RPMI7951 (cell line): ENCODE measurements at places on chromosomes 13 and 19. TPM values are rescaled to one million over a fixed set of nuclear protein-coding genes. Genes with fewer than 3 reads are reported as not detected.
A peak's percentile ranks its signal among the peaks of the same experiment; 100 is the strongest.

Gene MIR17HG
- 2.3 and 3.9 TPM in 2 replicates for total RNA-seq

Gene CEACAM7
- not detected in 2 replicates for total RNA-seq

Gene SYNGR4
- total RNA-seq: not detected in 2 replicates

Gene GFY
- not detected in 2 replicates for total RNA-seq

Gene HTR2A
- total RNA-seq: under 0.01 TPM in 1 of 2 replicates, not detected in the other

Gene C2CD4C
- total RNA-seq: not detected in 2 replicates

Gene XAB2
- total RNA-seq: 27.7 and 29.4 TPM in 2 replicates

Gene ETFB
- total RNA-seq: 158 and 206 TPM in 2 replicates

Gene CYP2A7
- not detected in 2 replicates for total RNA-seq

Gene NKPD1
- total RNA-seq: 0.12 and 0.20 TPM in 2 replicates

Gene ZNF616
- 7.8 and 8.0 TPM in 2 replicates for total RNA-seq

Gene INAFM1
- 1.8 and 1.9 TPM in 2 replicates for total RNA-seq

Gene CERS1
- 0.12 and 1.4 TPM in 2 replicates for total RNA-seq

Gene OXGR1
- total RNA-seq: 0.24 and 1.4 TPM in 2 replicates

GRCh38 chr19:11378319-11379189 is 4.1 kb downstream of the SWSAP1 start:
- DNase-seq: peak; percentile 83

DNA sequence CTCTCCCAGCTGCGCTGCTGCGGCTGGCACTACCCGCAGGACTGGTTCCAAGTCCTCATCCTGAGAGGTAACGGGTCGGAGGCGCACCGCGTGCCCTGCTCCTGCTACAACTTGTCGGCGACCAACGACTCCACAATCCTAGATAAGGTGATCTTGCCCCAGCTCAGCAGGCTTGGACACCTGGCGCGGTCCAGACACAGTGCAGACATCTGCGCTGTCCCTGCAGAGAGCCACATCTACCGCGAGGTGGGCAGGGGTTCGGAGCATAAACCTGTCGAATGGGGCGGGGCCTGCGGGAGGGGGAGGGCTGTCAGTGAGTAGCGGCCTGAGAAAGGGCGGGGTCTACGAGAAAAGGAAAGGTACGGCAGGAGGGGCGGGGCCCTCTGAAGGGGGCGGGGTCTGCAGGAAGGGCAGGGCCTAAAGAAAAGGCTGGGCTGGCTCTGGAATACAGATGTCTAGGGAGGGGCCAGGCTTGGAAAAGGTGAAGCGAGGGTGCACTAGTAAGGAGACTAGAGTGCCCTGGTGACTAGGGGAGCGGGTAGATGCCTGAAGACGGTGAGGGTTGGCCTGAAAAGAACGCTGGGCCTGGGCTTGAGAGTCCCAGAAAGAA is 3.6 kb downstream of the CD37 start:
- DNase-seq: no peak

DNA sequence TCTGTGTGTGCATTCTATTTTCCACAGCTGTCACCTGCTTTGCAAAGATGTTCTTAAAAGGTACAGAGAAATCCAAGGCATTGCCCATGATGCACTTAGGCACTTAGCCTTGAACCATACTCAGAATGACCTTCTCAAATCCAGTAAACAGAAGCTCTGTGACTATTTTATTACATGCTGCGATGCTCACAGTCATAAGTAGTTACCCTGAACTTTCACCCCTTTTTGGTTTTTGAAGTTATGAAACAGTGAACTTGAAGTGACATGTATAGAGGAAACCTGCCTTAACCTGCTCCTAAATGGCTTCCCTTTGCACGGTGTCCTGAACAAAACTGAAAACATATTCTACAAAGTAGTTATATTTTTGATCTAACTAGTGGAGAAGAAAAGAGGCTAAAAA is 100.4 kb downstream of the SLC10A2 start:
- DNase-seq: no peak

DNA sequence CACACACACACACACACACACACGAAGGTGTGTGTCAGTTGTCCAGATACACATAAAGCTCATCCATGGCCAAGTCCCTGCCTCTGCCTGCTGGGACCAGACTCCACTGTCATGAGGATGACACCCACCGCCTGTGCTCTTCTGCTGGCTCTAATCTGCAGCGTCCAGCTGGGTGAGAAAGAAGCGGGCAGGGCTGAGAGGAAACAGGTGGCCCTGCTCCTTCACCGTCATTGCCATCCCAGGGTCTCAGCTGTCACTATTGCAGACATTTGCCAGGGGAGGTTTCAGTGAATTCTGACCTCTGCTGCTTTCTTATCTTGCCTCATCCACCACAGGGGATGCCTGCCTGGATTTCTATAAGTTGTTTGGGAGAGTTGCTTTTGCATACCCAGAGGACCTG is 31.4 kb downstream of the SCGB2B2 start:
- DNase-seq: no peak

- DNase-seq: no peak
Observed at GRCh38 chr13:52664272-52664671, 11.6 kb downstream of the SUGT1 start.

GRCh38 chr13:98348466-98349200 is 171.6 kb upstream of the RNF113B start:
- no peak for DNase-seq

GRCh38 chr13:50107205-50107604 is 92.0 kb downstream of the KCNRG start:
- no peak for DNase-seq

GRCh38 chr19:33098055-33098534 is 17.1 kb downstream of the GPATCH1 start:
- DNase-seq: peak; percentile 12

DNA sequence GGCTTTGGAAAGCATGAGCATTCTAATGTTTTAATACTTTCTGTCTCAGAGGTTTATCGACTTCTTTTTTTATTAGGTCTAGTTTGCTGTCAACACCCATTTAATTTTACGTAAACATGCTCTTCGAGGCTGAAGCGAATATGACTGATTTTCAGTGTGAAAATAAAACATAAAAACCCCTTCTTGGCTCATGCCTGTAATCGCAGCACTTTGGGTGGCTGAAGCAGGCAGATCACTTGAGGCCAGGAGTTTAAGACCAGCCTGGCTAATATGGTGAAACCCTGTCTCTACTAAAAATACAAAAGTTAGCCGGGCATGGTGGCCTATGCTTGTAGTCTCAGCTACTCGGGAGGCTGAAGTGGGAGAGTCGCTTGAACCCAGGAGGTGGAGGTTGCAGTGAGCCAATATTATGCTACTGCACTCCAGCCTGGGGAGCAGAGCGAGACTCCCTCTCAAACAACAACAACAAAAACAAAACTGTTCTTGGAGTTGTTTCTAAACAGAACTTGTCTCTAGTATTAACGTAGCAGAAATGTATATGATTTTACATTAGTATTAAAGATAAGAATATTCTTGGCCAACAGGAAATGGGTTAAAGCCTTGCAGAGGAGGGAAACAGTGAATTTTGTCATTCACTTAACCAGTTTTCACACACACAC is 7.1 kb upstream of the IGFL3 start:
- no peak for DNase-seq

GRCh38 chr19:18112989-18113478 is 15.5 kb downstream of the MAST3 start:
- DNase-seq: peak; percentile 71

DNA sequence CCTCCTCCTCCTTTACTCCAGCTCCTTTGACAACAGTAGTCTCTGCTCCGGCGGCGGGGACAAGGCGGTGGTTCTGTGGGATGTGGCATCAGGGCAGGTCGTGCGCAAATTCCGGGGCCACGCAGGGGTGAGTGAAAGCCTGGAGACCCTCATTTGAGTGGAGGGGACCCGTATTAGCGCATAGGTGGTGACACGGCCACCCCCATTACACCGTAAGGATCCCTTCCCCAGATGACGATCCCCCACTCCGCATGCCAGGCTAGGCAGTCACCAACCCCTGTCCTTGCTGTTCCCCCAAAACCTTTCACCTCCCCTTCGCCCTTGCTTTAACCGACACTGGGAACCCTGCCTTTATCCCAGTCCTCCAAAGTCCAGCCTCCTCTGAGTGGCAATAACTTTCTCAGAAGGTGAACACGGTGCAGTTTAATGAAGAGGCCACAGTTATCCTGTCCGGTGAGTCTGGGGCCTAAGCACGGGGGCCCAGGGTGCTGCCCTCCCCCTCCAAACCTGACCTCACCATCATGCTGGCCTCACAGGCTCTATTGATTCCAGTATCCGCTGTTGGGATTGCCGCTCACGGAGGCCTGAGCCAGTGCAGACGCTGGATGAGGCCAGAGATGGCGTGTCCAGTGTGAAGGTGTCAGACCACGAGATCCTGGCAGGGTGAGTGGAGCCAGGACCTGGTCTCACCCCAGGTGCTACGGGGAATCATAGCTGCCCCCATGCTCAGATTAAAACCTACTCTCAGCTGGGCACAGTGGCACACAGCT is 3.7 kb downstream of the WDR83 start:
- DNase-seq: no peak

- no peak for DNase-seq
Observed at GRCh38 chr19:2186071-2186846, 22.5 kb downstream of the DOT1L start.

DNA sequence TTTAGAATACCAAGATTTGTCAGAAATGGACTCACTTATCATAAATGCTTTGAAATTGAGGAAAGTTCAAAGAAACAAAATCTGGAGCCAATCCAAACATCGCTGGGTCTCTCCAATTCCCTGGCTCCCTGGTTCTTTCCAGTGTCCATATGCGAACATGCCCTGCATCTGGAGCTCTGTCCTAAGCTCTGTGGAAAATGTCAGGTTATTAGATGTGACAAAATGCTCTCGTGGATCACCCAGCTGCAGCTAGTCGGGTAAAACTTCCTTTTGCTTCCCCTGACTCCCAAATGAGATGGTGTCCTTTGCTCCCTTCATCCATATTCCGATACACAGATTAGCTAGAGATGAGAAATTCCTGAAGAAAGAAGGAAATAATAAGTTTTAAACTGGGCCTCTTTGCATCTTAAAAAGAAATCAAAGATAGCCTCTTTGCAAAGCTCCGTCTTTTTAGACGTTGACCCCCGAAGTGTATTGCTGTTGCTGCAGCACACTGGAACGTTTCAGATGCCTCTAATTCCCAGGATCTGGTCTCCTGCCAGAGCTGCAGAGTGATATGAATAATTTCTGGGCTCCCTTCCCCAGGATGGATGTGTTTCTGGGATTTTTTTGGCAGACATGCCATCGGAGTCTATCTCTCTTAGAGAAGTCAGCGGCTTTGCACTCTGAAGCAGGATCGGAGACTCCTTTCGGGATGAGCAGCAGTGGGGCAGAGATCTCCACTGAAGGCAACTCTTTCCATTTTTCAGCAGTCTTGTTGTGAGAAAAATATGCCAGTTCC is 102.9 kb downstream of the TEX26 start:
- no peak for DNase-seq

GRCh38 chr19:30254158-30254557 is 118.0 kb upstream of the ZNF536 start:
- no peak for DNase-seq

DNA sequence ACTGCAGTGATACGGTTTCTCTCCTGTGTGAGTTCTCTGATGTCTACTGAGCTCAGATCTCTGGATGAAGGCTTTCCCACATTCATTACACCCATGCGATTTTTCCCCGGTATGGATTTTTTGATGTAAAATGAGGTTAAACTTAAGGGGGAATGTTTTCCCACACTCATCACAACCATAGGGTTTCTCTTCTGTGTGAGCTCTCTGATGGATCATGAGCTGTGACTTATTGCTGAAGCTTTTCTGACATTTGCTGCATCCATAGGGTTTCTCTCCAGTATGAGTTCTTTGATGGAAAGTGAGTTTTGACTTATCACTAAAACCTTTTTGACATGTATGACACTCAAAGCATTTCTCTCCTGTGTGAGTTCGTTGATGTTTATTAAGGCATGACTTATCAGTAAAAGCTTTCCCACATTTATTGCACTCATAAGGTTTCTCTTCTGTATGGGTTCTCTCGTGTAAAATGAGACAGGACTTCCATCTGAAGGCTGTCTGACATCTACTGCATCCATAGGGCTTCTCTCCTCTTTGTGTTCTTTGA is 10.6 kb upstream of the ZNF649 start:
- no peak for DNase-seq

DNA sequence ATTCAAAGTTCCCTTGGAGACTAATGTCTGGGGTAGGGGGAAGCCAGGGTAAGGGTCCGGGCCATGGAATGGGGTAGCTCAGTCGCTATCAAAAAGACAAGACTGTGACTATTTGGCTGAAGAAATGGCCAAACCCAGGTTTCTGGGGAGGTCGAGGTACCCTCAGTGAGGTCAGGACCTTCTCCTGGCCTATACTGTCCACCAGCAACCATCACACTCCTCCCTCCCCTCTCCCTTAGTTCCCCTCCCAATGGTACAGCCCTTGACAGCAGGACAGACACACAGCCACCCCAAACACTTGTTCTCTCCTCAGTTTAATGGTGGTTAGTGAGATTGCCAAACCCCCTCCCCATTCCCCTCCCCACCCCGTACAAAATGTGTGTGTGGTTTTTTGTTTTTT is 2.6 kb upstream of the ZNF428 start:
- DNase-seq: no peak

- DNase-seq: no peak
Observed at GRCh38 chr13:91232716-91233115, 114.8 kb upstream of the MIR17HG start.

DNA sequence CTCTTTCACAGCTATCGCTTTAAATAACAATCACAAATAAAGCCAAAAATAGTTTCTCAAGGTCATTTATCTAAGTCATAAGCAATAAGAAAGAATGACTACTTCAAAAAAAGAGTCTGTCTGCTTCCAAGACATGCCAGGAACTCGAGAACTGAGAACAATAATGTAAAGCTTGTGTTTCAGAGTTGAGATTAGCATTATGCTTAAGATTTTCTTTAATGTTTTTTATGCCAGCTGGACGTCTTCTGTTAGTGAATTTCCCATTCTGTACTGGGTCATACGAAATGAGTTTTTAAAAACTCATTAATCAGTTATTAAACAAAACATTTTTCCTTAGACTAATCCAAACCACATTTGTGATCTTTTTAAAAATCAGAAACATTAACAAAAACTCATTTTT is 3.2 kb upstream of the SPRYD7 start:
- DNase-seq: no peak

DNA sequence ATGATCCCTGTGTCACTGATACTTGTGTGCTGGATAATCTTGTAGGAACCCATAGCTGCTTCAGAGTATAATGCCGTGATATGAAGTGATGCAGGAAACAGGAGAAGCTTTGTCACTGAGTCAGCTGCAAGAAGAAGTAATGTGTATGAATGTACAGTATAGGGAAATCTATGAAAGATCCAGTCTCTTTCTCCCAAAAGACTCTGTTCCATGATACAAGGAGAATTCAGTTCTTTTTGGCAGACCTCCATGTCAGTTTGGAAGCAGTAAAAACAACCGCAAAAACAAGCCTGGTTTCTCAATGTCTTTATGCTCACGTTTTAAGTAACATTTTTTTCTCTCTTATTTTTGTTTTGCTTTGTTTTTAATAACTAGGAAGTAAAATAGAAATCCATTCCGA is 33.9 kb downstream of the PCDH17 start:
- DNase-seq: peak; percentile 2

- no peak for DNase-seq
Observed at GRCh38 chr19:13839938-13840304, 37.0 kb upstream of the NANOS3 start.

DNA sequence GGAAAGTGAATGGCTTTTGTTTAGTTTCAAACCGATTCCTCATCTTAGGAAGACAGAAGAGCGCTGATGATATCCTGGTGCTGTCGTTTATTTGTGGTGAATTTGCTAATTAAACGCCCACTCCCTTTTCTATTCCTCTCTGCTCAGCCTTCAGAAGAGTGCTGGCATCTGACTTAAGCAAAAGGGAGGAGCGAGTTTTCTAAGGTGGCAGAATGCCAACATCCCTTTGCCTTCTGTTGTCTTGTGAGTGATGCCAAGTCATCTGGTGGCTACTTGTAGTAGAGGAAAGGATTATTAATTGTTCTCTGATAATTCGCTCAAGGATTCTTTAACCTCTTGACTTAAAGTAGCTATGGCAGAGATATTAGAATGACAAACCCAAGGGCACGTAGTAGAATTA is 68.1 kb downstream of the ERCC5 start:
- DNase-seq: peak; percentile 58
